ENCODE measurements at places on chromosomes 12 and 14.

DNA sequence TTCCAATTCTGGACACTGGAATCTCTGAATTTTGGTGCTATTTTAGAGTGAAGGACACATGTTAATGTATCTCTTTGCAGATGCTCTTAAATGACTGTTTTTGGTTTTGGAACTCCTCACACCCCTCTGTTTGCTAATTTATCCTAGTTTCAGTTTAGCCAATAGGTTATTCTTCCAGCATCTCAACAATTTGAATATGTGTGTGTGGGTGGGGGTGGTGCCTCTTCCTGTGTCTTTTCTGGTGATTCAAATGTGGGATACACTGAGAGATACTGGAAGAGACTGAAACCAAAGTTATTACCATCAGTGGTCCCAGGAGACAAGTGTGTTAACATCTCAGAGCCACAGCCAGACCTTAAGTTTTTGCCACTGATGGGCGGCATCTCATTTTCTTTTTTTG, 1317.4 kb upstream of the TMEM132C start:
- DNase-seq: no peak

DNA sequence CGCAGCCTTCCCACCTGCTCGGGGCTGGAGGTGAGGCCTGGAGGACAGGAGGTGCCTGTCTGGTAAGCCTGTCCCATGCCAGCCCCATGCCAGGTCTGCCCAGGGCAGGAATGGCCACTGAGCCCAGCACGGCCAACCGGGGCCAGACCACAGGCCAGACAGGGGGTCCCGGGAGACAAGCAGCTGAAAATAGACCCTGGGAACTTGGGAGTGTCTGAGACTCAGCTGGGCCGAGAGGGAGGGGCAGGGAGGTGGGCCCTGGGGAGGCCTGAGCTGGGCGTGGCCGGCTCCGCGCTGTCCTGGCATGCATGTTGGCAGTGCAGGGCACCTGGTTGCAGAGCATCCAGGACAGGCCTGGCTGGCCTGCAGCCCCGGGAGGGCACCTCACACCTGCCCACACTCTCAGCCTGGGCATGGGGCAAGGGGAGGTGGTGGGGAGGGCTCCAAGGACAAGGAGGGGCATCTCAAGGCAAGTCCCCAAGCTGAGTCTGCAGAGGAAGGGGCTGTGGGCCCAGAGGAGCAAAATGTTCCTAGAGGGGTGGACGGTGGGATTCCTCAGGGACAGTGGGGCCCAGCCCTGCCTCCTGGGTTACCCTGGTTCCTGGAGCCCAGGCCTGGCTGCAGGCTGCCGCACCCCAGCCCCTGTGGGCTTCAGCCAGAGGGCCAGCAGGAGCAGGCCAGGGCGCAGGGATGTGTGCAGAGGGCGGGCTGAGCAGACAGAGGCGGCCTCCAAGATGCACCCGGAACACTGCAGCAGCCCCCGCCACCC, 3.2 kb upstream of the CRIP1 start:
- DNase-seq: no peak

GRCh38 chr14:39113685-39114072, 444 bp upstream of the GEMIN2 start:
- DNase-seq: no peak

- no peak for DNase-seq
Measured at GRCh38 chr14:26935733-26936132, 337.9 kb upstream of the NOVA1 start.

GRCh38 chr14:70392676-70393075, 24.2 kb downstream of the SYNJ2BP start:
- DNase-seq: no peak

- no peak for DNase-seq
Measured at GRCh38 chr12:108340037-108340436, 926 bp upstream of the CMKLR1 start.

GRCh38 chr12:49339464-49339861, 2.5 kb upstream of the C1QL4 start:
- DNase-seq: no peak
